ENCODE measurements at places on chromosomes 12 and 14.

- no peak for DNase-seq
These were observed 23.7 kb downstream of the BMP4 start for GRCh38 chr14:53932966-53933365.

GRCh38 chr14:34665785-34666435 lies 36.0 kb upstream of the SNX6 start:
- DNase-seq, result no peak

DNA sequence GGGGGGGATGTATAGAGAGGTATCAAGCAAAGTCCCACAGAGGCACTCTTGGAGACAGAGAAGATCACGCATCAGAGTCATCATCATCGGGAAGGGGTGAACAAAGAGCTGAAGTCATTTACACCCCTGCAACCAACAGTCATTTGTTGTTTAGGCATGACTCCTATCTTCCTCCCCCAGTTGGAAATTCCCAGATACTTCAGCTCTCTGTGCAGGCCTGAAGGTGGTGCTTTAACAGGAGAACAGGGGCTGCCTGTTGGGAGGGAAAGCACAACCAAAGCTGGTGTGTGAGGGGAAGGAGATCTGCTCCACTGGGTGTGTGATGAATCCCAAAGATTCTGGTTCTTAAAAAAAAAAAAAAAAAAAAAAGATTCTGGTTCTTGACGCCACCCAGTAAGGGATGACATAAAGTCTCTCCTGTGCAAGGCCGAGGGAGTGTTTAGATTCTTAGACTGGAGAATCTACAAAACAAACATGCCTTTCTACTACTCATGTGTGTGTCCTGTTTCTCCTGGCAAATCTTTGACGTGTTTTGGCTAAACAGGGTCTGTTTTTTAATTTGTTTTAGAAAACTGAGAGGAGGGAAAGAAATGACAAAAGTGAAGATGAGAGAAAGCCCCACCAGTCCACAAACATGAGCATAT lies 121.0 kb upstream of the ARHGAP5 start:
- DNase-seq, result no peak

- DNase-seq, result no peak
These were observed 7.4 kb downstream of the MAP4K5 start for GRCh38 chr14:50524731-50525515.

DNA sequence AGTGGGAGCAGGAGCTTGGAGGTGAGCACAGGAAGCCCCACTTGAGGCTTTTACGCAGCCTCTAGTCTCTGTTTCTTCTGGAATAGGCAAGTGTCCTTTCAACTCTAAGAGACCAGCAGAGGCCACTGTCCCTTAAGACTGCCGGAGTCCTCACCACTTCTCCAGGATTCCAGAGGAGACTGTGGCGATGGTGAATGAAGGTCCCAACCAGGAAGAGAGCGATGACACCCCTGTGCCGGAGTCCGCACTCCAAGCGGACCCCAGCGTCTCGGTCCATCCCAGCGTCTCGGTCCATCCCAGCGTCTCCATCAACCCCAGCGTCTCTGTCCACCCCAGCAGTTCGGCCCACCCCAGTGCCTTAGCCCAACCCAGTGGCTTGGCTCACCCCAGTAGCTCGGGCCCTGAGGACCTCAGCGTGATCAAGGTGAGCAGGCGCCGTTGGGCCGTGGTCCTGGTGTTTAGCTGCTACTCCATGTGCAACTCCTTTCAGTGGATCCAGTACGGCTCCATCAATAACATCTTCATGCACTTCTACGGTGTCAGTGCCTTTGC lies 442 bp downstream of the FLVCR2 start:
- DNase-seq, result no peak

DNA sequence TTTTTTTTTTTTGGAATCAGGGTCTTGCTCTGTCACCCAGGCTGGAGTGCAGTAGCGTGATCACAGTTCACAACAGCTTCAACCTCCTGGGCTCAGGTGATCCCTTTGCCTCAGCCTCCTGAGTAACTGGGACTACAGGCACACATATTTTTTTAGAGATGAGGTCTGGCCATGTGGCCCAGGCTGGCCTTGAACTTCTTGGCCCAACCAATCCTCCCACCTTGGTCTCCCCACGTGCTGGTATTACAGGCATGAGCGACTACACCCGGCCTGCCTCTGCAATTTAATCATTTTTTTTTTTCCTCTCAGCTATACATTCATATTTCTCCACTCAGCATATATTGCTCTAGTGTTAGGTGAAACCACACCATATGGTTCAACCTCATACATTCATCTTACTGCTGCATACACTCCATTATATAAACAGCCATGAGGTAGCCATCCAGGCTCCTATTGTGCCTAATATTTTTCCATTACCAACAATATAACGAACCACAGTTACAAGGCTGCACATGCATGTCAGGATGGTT lies 7.1 kb downstream of the STX2 start:
- no peak for DNase-seq

GRCh38 chr14:54211551-54212308 lies 185.1 kb upstream of the CDKN3 start:
- DNase-seq, result no peak

- DNase-seq, result no peak
These were observed 786.9 kb downstream of the AACS start for GRCh38 chr12:125852116-125852515.

- DNase-seq, result no peak
These were observed 27.5 kb downstream of the RFLNA start for GRCh38 chr12:124322271-124322998.

DNA sequence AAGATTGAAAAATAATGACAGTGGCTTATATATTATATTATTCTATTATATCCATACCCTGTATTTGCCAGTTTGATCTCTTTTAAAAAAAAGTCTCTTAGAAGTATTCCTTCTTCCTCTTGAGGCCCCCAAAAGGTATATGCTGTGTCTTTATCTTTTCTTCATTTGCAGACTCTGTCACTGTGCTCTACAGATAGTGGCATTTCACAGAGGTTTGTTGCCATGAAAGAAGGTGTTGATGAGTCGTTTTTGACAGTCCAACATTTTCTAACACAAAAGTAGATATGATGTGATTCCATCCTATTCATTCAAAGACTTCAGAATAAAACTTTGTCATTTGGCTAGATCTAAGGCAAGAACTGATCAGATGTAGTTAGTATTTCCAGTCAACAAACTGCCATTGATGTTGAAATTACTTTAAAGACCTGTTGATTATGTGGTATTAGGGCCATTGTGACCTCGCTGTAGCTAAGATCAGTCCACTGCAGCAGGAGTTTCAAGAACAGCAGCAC lies at the start of gene CCDC196:
CCDC196 (plus strand) TSS at position 462 of the 512 bp plus-strand sequence. CDS start 132 bp downstream, outside the sequence.
- DNase-seq, result no peak

GRCh38 chr14:65287264-65288131 lies 125.0 kb upstream of the FUT8 start:
- DNase-seq, result no peak

DNA sequence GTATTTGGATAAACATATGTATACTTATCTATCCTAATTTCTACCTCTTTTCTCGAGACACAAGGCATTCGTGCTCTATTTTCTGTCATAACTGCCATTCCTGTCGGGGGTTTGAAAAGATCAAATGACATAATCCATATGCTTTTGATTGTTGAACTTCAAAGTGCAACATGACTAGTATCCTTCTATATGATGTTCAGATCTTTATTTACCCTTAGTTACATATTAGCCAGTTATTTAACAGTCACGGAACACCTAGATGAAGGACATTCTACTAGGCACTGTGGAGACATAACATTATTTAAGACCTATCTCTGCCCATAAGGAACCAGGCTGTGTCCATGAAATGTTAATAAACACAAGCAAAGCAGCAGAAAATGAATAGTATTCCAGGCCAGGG lies 11.2 kb upstream of the GRIN2B start:
- DNase-seq, result no peak

GRCh38 chr12:75724928-75725312 lies 213.5 kb upstream of the KRR1 start:
- DNase-seq, result no peak

DNA sequence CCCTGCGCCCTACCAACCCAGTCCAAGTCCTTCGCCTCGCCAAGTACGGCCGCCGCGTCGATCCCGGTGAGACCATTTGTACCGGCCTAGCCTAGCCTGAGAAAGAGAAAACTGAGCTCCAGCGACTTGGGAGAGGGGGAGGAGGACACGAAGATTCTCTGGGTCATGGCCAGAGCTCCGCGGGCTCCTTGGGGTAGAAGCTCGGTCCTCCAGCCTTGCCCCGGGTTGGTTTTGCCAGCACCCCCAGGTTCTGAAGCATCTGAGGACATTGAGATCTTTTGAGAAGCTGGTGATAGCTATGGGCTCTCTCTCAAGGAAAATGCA lies 7.3 kb downstream of the LHX5 start:
- DNase-seq, result no peak

- DNase-seq, result no peak
These were observed 280.1 kb downstream of the VRK1 start for GRCh38 chr14:97077253-97077653.

GRCh38 chr12:52023182-52023975 lies 16.6 kb downstream of the TAMALIN start:
- no peak for DNase-seq

GRCh38 chr14:75434890-75435248 lies 7.0 kb downstream of the JDP2 start:
- no peak for DNase-seq

- DNase-seq, result no peak
These were observed 79.7 kb downstream of the SPTB start for GRCh38 chr14:64800000-64800399.

- DNase-seq, result peak; percentile 39
These were observed 976 bp downstream of the PEX5 start for GRCh38 chr12:7190268-7191055.

DNA sequence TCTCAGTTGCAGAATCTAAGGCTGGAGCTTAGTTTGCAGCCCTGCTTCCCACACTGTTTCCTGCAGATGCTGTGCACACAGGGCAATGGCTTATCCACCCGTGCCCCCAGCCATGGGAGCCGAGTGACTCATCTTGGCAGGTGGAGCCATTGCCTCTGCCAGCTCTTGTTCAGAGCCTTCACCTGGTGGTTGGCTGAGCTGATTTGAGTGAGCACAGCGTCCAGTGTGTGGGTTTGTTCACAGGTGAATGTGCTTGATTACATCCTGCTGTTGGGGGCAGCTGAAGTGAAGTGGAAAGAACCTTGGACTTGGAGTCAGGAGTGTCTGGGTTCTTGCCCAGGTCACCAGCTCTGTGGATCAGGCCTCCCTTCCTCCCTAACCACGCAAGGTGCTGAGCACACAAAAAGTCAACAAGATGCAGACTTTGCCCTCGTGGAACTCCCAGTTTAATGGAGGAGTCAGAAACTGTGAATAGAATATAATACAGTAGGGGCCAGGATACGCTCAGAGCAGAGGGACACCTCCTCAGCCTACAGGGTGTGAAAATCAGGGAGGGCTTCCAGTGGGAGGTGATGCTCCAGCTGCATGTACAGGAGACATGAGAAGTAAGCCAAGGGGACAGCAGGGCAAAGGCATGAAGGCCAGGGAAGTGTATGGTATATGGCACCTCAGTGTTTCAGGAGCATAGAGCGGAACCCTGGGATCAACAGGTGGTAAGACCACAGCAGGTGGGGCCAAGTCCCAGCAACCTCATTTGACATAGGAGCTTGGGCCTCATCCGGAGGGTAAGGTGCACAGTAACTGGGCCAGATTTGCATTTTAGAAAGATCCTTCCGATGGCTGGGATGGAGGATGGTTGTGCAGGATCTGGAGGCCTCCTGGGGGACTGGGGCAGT lies 22.8 kb downstream of the JDP2 start:
- DNase-seq, result no peak

GRCh38 chr12:106551410-106551809 lies 31.4 kb upstream of the RFX4 start:
- DNase-seq, result no peak

- DNase-seq, result no peak
These were observed 7.7 kb downstream of the CSRP2 start for GRCh38 chr12:76871082-76871481.

DNA sequence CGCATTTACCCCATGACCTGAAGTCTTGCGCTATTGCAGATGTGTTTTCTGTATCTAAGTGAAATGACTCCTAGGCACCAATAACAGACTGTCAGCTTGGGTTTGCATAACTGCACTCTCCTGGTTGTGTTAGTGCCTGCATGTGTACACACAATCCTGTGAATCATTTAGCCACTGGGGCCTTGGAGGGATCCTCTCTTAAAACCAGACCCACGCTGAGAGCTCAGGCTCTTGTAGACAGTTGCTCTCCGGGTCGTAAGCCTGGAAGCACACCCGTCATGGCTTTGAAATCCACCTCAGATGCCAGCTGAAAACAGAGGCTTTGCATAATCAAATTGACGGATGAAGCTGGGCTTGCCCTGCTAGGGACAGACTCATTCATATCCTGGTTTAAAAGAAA lies 79.2 kb upstream of the RBM19 start:
- no peak for DNase-seq

- DNase-seq, result no peak
These were observed 826 bp upstream of the CACNA1C start for GRCh38 chr12:2051700-2052621.

DNA sequence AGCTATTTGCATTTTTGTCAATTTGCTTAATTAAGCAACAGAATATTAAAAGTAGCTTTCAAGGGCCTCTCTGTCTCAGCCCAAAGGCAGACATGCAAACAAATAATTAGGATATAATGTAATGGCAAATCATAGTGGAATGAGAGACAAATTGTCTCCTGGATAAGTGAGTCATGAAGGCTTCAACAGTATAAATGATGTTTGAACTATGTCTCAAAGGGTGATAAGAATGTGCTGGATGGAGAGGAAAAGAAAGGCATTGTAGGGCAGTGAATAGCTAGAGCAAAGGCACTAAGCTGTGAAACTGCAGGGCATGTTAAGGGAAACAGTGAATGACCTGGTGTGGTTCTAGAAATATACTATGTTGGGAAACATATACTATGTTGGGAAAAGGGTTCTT lies 53.5 kb upstream of the PPP1R12A start:
- no peak for DNase-seq

- no peak for DNase-seq
These were observed 14.7 kb downstream of the SLC2A14 start for GRCh38 chr12:7857971-7858370.

GRCh38 chr14:86892152-86892956 lies 1100.6 kb downstream of the GALC start:
- DNase-seq, result no peak

DNA sequence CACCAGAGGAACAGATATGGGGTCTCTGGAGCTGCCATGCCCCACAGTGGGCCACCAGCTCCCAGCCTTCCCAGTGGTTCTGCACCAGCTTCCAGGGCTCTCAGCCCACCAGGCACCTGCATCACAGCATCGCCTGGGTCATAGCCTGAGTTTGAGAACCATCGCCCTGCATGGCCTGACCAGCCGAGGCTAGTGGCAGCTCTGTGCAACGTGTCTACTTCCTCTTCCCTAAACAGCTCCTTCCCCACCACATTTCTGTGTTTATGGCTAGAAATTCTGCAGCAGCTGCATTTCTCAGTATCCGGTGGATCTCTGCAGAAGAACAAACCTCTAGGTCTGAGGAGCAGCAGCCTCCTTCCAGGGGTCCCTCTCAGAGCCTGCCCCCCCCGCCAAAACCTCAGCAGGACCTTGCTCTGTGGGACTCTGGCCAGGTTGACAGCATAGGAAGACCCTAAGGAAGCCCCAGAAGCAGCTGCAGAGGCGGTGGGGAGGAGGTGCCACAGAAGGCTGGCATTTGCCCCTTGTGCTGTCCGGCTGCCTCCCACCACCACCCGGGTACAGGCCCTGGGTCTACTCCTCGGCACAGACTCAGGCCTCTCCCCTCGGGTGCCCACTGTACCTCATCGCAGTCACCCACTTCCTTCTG lies 47.7 kb downstream of the PSMA6 start:
- no peak for DNase-seq
